Osteoblast (primary cell): ENCODE measurements at places on chromosomes 16 and 17.
A peak's percentile ranks its signal among the peaks of the same experiment; 100 is the strongest.

- no peak for DNase-seq
Measured at GRCh38 chr17:13885953-13886889, 183.1 kb upstream of the COX10 start.

DNA sequence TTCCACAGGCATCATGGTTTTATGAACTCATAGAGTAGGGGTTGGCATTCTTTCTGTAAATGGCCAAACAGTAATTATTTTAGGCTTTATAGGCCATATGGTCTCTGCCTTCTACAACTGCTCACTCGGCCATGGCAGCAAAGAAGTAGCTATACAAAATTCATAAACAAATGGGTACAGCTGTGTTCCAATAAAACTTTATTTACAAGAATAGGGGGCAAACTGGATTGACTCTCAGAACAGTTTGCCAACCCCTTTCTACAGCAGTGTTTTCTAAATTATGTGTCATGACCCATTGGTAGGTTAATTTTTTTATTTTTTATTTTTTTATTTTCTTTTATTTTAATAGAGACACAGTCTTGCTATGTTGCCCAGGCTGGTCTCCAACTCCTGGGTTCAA is 20.4 kb downstream of the GOT2 start:
- no peak for DNase-seq

GRCh38 chr17:30093463-30094147 is 23.0 kb upstream of the NSRP1 start:
- peak; percentile 71 for DNase-seq

- peak; percentile 93 for DNase-seq
Measured at GRCh38 chr17:66466840-66467367, 164.5 kb downstream of the PRKCA start.

- DNase-seq: peak; percentile 58
Measured at GRCh38 chr17:1616101-1616500, 12.5 kb downstream of the SLC43A2 start.

DNA sequence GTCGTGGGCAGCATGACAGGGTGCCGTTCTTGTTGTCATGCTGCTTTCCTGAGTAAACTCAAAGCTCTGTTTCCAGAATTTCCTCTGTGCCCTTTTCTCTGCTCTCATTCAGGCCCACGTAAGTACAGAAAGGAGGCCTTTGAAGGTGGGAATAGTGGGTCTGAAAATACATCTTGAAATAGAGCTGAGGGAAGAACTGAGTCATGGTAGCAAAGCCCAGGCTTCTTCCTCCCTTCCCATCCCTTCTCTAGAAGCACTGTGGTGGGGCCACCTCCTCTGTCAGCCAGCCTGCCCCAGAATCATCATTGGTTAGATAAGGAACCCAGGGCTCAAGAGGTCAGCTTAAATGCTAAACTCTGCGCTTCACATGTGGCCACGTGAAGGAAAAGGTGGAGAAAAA is 9.4 kb downstream of the CTRL start:
- no peak for DNase-seq

DNA sequence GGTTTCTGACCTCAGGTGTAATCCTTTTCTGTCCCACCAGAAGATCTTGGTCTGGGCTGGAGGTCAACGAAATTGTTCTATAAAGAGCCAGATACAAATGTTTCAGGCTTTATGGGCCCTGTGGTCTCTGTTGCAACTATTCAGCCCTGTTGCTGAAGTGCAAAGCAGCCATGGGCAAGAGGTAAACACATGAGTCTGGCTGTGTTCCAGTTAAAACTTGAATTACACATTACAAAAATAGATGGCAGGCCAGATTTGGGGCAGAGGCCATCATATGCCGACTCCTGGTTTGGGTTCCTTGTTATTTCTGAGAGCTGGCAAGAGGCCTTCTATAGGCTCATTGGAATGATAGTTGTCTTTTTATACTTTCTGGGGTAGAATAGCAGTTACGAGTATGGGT is 114.4 kb downstream of the SDR42E1 start:
- DNase-seq: no peak

- peak; percentile 57 for DNase-seq
Measured at GRCh38 chr17:50205111-50205962, 3.9 kb upstream of the COL1A1 start.
